ENCODE measurements at places on chromosomes 1 and 21. TPM values are rescaled to one million over a fixed set of nuclear protein-coding genes. Genes with fewer than 3 reads are reported as not detected.

UBE4B gene
- 44.9 TPM for total RNA-seq

AKNAD1 gene
- not detected for total RNA-seq

TMEM81 gene
- total RNA-seq: 1.5 TPM

OXCT2 gene
- total RNA-seq: 4.1 TPM

TTLL10 gene
- not detected for total RNA-seq

TNNT2 gene
- not detected for total RNA-seq

ERICH3 gene
- total RNA-seq: not detected
